NCI-H1436 treated with DMSO at 0.1 percent for 48 hours (cell line): ENCODE measurements at places on chromosomes 7 and 10.

GRCh38 chr7:151134743-151135524 is 32.6 kb downstream of the GBX1 start:
- no peak for DNase-seq

- DNase-seq = no peak
These were observed 95.4 kb downstream of the FAM53B start for GRCh38 chr10:124648738-124649137.

DNA sequence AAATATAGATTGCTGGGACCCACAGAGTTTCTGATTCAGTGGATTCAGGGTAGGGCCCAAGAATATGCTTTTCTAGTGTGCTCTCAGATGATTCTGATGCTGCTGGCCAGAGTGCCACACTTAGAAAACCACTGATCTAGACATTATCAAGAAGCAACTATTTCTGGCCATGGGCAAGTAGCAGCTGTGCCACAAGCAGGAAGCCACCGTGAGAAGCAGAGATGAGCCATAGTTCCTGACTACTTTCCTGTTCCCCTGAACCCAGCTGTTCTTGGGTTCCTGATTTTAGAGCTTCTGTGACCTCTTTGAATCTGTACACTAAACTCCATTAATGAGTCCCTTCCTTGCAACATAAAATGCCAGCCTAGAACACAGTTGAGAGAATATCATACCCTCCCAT is 38.1 kb upstream of the PIK3AP1 start:
- DNase-seq = no peak

DNA sequence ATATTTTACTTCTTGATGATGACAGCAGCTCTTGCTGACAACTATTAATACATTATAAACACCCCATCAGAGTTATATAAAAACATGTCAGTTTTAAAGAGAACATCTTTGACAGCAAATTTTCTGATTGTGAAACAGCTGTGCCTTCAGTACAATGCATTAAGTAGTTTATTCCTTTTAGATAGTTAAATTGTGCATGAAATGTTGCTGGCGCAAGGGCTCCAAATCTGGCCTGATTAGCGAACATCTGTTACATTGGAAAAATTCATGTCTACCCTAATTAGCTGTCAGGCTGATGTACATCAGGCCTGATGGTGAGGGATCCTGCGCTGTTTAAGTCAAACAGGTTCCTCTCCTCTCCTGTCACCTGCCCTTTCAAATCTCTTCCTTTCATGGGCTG is 171.9 kb upstream of the SP8 start:
- DNase-seq = no peak

DNA sequence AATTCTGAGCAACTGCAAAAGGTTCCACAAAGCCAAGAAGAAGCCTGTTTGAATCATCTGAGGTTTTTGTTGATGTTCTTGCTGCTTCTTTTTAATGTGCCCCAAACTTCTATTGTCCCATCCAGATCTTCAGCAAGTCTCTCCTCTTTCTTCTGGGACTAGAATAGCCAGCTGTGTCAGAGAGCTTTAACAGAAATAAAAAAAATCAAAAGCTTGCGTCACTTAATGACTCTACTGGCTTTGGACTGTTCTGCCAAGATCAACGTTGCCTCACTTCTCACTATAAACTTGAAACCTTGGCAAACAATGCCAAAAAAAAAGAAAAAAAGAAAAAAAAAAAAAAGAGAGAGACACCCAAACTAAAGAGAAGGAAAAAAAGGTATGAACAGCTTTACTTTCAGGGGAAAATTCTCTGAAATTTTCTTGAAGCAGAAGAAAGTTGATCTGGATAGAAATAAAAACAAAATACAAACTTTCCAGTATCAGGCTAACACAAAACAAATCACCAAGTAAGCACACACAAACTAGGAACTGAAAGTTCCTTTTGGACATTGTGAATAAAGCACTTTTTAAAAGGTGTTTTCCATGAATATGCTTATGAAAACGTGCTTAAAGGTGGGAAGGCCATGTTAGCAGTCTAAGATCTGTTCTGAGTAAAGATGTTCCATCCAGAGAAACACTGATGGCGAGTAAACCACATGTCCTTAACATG is 14.8 kb downstream of the USP54 start:
- no peak for DNase-seq
